ENCODE measurements at places on chromosomes 5 and 9.

DNA sequence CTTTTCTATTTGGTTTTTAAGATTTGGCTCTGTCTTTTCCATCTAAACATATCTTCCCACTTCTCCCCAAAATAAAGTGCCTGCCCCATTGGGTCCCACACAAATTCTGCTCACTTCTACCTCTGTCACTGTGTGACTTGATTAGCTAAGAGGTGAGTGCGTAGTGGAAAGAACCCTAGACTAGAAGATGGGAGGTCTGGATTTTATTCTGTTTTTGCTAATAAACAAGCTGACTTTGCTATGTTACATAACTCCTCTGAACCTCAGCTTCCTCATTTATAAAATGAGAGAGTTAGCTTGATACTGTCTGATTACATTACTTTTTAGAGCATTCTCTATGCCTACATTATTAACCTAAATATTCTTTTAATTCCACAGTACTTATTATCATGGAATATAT lies 51.3 kb upstream of the PTGER4 start:
- no peak for DNase-seq

- no peak for DNase-seq
Measured at GRCh38 chr9:83642793-83643192, 19.9 kb downstream of the IDNK start.

DNA sequence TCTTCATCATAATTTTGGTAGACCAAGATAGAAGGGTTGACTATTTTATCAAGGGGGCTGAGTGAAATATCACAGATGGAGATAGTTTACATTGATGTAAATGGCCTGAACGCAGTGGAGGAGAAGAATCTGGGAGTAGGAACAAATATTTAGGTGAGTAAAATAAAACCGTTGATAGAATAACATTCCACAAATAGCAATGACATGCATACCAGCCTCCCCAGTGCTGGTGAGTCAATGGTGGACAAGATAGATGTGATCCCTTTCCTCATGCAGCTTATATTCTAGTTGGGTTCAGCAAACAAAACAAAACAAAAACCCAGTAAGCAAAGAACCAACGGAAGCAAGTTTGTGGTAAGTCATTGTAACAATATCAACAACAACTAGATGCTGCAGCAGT lies 385.2 kb downstream of the FAM170A start:
- no peak for DNase-seq

GRCh38 chr5:60577116-60577515 lies 122.8 kb downstream of the DEPDC1B start:
- no peak for DNase-seq

- no peak for DNase-seq
Measured at GRCh38 chr5:144594919-144595318, 424.2 kb downstream of the KCTD16 start.

DNA sequence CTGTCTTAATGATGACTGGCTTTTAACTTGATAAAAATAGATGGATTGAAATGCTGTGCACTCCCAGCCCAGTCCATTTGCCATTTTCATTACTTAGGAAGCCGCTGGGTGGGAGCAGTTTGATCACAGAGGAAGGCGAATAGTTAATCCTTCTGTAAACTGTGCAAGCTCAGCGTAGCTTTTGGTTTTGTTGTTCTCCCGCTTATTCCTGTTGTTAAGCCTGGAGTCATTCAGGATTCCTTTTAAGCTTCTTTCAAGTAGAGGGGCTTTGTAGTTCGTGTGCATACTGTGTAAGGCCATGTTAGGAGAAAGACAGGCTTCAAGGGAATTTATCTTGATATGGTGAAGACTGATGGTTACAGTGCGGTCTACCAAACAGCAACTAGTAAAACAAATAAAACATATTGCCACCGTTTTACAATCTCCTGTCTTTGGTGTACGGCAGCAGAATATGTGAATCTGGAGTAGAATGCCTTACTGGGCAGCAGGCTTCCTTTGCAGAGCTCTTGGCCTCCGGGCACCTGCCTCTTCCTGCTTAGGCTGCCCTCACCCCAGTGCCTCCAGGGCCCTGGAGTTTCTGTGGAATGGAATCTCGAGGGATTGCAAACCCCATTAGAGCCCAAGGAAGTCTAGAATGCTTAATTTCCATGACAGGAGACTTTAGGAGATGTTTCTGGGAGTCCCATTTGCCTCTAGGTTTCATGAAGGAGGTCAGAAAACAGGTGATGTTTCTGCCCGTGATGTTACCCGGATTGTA lies 141.4 kb downstream of the TRIO start:
- DNase-seq: no peak

DNA sequence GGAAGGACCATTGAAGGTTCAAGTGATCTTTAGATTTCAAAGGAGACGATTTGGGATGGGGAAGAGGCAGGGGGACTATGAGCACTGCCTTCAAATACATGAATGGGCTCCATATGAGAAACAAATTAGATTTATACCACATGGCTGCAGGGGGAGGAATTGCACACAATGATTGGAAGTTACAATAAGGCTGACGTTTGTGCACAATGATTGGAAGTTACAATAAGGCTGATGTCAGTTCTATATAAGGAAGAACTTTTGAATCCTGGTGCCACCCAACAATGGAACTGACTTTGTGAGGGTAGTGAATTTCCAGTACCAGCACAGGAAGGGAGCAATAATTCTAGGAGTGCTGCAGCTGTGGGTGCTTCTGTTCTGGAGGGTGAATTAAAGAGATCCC lies 95.7 kb upstream of the PTGER4 start:
- no peak for DNase-seq

DNA sequence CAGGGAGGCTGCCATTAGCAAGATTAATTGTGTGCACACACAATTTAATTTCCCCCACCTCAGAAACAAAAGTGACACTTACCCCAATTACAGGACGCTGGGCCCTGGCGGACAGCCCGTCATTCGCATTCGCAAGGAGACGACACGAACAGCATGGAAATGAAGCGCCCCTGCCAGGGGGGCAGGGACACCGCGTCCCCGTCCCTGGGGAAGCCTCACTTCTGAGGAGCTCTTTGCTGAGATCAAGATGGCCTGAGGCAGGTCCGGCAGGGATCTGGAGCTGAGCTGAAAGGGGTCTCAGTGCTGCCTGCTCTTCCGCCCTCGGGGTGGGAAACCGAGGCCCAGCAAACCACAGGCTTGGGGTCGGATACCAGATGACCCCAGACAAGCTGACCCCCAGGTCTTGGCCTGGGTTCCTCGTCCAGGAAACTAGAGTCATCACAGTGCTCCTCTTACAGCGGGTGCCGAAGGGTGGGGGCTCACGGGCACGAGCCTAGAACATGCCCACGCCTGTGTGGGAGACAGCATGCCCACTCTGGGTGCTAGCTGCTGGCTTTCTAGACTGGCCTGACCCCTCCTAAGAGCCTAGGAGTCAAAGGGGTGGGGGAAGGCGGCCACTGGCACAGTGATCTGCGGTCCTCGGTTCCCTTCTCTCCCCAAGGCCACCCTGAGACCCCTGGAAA lies 103.2 kb downstream of the VAV2 start:
- no peak for DNase-seq

DNA sequence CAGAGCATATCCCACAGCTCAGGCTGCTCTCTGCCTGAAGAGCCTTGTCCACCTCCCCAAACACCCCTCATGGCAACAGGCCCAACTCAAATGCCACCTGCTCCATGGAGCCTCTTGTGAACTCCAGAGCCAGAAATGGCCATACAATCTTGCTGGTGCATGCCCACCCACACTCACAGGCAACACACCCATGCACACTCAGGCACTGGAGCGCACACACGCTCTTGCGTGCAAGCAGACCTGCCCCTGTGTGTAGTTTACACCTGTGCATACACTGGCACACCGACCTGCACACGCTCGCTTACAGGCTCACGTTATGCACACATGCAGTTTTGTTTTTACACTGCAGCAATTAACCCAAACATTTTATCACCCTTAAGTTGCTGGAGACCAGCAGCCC lies 40.0 kb downstream of the HRH2 start:
- no peak for DNase-seq
